Suprapubic skin (tissue), 4 donors: ENCODE measurements at places on chromosomes 2 and 18.

DNA sequence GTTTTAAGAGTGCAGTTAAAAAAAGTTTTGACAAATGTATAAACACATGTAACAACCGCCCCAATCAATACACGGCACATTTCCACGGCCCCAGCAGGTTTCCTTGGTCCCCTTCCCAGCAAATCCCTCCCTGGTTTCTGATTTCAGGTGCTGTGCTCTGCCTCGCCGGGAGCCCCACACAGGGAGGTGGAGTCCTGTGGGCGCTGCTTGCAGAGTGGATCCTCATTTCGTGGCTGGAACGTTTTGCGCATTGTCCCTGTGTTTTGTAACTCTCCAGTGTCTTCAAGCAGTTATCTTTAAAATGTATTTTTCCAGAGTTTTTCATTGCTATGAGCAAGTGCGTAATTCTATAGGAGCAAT lies 124.8 kb downstream of the GALR1 start:
- DNase-seq: no peak

DNA sequence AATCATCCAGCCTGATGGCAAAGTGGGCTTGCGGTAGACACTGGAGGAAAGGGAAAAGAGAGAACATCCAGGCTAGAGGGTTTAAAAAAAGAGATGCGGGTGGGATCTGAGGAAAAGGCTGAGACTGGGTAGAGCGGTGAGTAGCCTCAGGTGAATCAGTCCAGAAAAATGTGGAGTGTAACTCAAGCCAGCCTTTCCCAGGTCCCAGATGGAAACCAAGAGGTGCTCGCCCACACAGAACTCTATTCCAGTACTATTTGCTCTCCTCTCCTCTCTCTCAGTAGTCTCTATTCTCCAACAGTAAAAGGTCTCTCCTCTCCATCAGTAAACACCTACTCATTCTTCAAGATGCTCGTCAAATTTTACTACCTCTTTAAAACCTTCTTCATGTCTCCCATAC lies 38.3 kb upstream of the NRP2 start:
- DNase-seq: no peak

DNA sequence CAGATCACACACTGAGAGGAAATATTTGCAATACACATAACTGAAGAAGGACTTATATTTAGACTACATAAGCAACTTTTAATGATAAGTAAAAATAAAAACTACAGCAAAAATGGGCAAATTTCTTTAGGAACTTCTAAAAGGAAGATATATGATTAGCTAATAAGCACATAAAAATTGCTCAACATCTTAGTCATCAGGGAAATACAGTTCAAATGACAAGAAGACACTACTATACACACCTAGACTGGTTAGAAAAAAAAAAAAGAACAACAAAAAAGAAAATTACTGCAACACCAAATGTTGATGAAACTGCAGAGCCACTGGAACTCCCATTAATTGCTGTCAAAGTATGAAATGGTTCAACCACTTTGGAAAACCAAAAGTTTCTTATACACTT lies 1247.5 kb upstream of the ACVR2A start:
- DNase-seq: no peak

DNA sequence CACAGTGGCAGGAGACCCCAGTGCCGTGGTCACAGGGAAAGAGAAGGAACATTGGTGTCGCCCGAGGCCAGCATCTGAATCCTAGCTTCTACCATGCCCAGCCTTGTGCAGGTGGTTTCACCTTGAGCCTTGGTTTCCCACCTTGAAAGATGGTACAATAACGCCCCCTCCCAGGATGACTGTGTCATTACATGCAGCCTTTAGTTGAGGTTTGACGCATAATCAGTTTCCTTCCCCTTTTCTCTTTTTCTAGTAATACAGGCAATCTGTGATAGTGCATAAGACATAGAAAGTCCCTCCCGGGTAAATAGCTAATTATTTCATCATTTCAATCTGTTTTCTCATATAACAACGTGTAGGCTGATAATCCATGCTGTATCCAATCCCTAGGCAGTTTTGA lies 29.8 kb upstream of the ZNF407 start:
- DNase-seq: no peak

DNA sequence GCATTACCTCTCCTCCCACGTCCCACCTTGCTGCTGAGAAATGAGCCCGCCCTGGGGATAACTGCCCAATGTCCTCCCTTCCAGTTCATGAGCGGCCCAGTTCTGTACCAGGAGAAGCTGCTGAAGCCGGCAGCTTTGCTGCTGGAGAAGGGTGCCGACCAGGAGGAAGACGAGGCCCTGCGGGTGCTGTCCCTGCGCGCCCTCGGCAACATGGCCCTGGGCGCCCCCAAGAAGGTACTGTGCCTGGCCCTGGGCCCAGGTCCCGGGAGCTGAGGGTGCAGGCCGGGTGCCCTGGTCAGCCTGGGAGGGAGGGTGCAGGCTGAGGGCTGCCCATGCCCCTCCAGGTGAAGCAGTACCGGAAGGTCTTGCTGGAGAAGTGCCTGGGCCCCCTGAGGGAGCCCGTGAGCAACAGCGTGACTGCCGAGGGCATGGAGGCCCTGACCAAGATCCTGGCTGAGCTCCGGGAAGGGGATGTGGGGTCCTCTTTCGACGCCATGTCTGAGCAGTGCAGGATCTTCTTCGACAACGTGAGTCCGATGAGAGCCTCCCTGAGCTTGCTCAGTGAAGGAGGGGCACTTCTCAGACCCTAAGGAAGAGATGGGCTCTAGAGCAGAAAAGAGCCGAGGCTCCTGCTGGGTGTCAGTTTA lies 25.7 kb downstream of the HJURP start:
- peak; percentile 38 for DNase-seq

GRCh38 chr2:221874444-221874843 lies 302.3 kb upstream of the EPHA4 start:
- DNase-seq: no peak

GRCh38 chr2:239206042-239206441 lies 194.8 kb downstream of the HDAC4 start:
- DNase-seq: no peak

- no peak for DNase-seq
Observed at GRCh38 chr2:78876316-78876688, 149.2 kb upstream of the REG3G start.

GRCh38 chr18:24982831-24983230 lies 369.1 kb downstream of the ZNF521 start:
- no peak for DNase-seq

- no peak for DNase-seq
Observed at GRCh38 chr18:75090336-75090735, 118.6 kb downstream of the PTGR3 start.

GRCh38 chr2:47214990-47215389 lies 59.9 kb upstream of the STPG4 start:
- no peak for DNase-seq

GRCh38 chr2:200351815-200352214 lies 45.3 kb downstream of the SPATS2L start:
- DNase-seq: no peak
